Retinal pigment epithelial cell (primary cell): ENCODE measurements at places on chromosomes 12 and 14.

DNA sequence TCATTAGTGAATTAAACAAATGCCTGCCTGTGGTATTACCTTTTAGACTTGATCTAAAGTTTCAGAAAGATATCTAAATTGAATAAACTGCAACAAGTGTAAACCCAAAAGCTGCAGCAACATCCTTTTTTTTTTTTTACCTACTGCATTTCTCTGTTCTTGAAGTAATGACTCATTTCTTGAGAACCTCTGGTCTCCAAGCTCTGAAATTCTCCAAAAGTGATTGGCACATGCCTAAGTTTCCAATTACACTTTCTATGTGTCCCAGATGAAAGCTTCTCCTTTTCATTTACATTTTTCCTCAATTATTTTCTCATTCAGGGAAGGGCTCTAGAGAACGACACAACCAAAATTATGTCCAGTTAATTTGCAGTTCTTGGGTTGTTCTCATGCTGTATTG, 435.2 kb upstream of the DCN start:
- DNase-seq: no peak

GRCh38 chr12:71108355-71108754, 49.4 kb downstream of the TSPAN8 start:
- no peak for DNase-seq

GRCh38 chr12:125954362-125954761, 889.1 kb downstream of the AACS start:
- DNase-seq: no peak

- no peak for DNase-seq
These were observed 99.3 kb downstream of the HECTD4 start for GRCh38 chr12:112282920-112283319.

GRCh38 chr12:113702276-113702675, 230.6 kb upstream of the LHX5 start:
- DNase-seq: no peak

- no peak for DNase-seq
These were observed 86.3 kb downstream of the KIF26A start for GRCh38 chr14:104224506-104225277.
